ENCODE measurements at places on chromosomes 6 and 20.
A peak's percentile ranks its signal among the peaks of the same experiment; 100 is the strongest.

GRCh38 chr20:7828437-7828836 is 111.8 kb downstream of the HAO1 start:
- DNase-seq = no peak

DNA sequence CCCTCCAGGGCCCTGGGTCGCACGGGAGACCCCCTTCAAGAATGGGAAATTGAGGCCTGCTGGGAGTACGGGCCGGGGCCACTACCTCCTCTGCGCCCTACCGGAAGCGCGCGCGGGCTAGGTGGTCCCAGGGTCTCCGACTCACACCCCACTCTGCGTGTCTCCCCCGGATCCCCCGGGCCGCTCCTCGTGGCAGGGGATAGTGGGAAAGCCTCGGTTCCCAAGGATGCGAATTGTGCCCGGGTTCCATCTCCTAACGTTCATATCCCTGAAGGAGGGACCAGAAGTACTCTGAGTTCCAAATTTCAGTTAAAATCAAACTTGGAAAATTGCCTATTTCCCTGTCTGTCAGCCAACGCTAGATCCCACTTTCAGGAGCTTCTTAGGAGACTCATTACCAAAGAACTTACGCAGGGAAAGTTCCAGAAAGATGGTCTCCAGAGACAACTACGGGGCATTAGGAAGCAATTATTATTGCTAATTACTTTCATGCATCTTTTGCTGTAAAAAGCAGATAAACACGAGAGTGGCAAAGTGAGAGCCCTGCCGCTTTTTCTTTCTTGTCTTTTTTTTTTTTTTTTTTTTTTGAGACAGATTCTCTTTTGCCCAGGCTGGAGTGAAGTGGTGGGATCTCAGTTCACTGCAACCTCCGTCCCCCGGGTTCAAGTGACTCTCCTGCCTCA is 858 bp downstream of the FAM83D start:
- DNase-seq = no peak

GRCh38 chr6:96065213-96065612 is 49.4 kb downstream of the FUT9 start:
- DNase-seq = no peak

GRCh38 chr20:3922223-3922982 is 33.2 kb downstream of the PANK2 start:
- no peak for DNase-seq

DNA sequence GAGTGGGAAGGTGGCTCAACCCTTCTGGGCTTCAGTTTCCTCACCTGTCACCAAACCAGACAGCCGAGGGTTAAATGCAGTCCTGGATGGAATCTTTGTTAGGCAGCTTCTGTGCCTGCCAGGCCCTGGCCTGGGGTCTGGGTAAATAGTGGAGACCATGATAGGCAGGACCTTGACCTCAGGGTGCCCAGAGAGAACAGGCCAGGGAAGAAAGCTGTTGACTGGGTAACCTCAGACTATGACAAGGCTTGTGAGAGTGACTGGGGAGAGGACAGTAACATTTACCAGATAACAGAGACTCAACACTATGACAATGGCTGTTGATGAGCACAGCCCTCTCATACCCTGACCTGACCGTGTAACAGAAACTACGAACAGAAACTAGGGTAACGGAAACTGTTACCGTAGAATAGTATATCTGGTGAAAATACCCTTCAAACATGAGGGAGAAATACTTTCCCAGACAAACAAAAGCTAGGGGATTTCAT is 218.3 kb downstream of the PREX1 start:
- no peak for DNase-seq

- no peak for DNase-seq
Measured at GRCh38 chr6:37614491-37614890, 83.2 kb downstream of the MDGA1 start.

DNA sequence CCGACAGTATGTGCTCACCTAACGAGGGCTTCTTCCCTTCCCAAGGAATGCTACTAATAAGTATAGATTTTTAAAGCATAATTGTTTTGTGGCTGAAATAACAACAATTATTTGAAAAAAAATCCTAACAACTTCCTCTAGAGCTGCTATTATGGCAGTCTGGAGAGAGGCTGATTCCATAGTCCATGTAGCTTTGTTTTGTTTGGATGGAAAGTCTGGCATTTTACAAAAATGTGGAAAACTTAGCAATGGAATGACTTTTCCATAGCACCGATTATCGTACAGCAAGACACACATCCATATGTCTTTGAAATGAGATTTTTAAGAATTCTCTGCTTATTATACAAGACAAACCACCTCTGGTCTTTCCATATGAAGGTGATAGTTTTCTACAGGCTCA is 252.4 kb upstream of the TAB2 start:
- no peak for DNase-seq

GRCh38 chr20:41086402-41087324 is 50.7 kb upstream of the PLCG1 start:
- DNase-seq = no peak

DNA sequence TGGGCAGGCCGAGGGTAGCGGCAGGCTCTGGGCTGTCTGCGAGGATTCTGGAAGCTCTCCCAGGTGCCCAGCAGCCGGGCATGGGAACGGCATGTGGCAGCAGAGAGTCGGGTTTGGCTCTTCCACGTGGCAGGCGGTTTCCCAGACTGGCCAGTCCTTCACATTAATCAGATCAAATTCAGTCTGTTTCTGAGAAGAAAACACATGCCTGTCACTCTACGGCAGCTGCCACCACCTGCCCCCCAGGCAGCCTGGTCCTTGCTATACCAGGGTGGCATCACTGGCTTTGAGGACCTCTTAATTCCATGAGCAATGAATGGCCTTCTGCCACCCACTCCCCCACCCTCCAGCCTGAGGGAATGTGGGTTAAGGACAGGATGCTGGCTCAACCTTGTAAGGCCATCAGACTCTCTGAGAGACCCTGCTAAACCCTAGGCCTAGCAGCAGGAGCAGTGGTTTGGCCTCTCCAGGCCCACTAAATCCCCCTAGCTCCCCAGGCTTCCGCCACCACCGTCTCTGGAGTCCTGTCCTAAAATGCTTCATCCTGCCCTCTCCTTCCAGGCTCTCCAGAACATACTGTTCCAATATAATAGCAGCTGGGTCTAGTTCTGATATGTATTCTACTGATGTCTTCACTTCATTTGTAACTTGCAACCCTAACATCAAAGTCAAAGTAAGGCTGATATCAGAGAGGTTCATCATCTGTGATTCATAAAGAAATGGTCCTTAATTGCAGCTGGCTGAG is 47.8 kb downstream of the PLCG1 start:
- DNase-seq = no peak

GRCh38 chr6:133964052-133964451 is 11.0 kb downstream of the TBPL1 start:
- no peak for DNase-seq

DNA sequence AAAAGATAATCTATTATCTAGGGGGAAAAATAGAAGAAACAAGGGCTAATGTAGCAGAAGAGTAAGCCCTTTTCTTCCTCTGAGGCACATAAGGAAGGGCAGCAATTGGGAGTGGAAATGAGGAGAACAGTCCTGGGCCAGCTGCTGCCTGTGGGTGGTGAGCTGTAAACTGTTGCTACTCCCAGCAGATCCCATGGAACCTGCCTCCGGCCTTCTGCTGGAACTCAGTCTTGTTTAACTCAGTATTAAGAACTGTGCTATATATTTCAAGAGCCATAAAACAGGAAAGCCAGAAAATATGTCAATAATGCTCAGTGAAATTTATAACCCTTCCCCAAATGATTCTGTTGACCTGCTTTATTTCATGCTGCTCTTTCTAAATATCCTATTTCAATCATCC is 464.2 kb downstream of the COL12A1 start:
- no peak for DNase-seq

GRCh38 chr20:2820896-2821869 is 5.0 kb downstream of the TMEM239 start:
- DNase-seq = no peak

DNA sequence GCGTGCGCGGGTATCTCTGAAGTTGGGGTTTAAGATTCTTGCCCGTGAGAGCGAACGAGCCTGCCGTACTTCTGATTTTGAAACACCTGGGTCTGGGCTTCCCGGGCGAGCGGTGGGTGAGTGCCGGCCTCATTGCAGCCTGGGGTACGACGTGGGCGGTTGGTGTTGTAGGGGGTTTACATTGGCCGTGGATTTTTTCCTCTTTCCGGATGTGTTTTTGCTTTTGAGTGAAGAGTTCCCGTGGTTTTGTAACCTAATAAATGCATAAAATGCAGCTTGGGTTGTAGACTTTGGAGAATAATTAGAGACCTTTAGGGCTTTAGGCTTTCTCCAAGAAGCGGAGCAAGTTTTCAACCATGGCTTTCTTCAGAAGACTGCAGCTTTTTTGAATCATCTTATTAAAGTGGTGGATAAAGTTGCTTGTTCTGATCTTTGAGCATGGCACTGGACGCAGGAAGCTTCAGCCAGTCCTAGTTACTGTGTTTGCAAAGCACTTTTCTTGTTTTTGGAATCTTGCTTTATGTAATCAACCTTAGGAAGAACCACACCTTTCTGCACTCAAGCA is 314 bp downstream of the FARS2 start:
- DNase-seq = peak; percentile 51

GRCh38 chr6:53701333-53702218 is 36.0 kb upstream of the KLHL31 start:
- DNase-seq = no peak

DNA sequence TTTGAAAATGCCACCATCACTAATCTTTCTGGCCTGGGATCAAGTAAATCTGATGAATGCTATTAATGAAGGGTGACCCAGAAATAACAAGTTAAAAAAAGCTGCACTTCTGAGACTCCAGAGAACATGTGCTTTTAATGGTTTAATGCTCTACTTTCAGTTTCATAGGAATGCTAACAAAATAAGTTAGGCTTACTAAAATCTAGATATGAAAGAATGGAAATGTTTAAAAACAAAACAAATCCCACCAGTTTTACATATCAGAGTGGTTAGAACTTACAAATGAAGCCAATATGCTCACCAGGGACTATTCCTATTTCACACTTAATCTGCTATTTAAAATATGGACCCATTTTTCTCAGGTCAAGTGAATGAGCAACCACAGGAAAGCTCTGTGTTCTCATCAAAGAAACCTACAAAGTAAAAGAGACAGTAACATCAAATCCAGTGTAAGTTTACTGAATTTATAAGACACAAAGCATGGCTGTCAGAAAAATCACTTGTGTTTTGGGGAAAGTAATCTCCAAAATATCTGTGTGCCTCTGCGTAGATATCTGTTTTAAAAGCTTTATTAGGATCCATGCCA is 40.3 kb downstream of the FYN start:
- DNase-seq = no peak

DNA sequence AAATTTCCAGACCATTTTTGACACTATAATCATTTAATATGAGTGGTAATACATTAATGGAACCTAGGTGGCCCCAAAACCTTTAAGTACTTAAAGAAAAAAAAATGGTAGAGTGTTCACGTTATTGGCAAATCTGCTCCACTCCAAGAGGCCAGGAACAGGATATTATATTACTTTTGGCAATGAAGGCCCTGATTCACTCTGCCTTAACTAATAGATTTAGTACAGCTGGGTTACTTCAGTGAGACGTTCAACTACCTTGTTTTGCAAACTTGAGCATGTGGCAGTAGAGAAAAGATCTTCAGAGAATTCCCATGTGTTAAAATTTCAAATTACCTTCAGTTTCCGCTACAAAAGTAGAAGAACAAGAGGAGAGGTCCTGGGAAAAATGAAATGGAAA is 12.8 kb downstream of the ADNP start:
- no peak for DNase-seq

GRCh38 chr20:9241232-9241692 is 172.4 kb downstream of the PLCB4 start:
- DNase-seq = peak; percentile 55

DNA sequence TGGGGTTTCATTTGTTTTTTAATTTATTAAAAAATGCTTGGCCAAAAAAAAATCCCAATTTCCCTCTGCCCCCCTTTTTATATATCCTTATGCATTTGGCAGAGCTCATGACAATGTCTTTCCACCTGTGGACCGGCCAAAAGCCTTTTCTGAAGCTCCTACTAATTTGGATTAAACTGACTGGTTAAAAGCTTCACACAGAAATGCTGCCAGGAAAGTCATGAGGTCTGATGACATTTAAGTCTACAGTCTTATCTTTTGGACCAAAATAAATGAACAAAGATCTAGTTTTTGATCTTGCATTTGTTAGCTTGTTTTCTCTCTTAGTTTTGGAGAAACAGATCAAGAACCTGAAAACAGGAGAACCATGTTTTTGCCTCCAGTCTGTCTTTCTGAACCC is 66.1 kb downstream of the TRMT11 start:
- DNase-seq = no peak

- no peak for DNase-seq
Measured at GRCh38 chr6:12279322-12280091, 10.7 kb upstream of the EDN1 start.

- DNase-seq = no peak
Measured at GRCh38 chr20:64080813-64081623, 1.1 kb downstream of the OPRL1 start.

- no peak for DNase-seq
Measured at GRCh38 chr6:170542031-170542719, 10.9 kb downstream of the PSMB1 start.

DNA sequence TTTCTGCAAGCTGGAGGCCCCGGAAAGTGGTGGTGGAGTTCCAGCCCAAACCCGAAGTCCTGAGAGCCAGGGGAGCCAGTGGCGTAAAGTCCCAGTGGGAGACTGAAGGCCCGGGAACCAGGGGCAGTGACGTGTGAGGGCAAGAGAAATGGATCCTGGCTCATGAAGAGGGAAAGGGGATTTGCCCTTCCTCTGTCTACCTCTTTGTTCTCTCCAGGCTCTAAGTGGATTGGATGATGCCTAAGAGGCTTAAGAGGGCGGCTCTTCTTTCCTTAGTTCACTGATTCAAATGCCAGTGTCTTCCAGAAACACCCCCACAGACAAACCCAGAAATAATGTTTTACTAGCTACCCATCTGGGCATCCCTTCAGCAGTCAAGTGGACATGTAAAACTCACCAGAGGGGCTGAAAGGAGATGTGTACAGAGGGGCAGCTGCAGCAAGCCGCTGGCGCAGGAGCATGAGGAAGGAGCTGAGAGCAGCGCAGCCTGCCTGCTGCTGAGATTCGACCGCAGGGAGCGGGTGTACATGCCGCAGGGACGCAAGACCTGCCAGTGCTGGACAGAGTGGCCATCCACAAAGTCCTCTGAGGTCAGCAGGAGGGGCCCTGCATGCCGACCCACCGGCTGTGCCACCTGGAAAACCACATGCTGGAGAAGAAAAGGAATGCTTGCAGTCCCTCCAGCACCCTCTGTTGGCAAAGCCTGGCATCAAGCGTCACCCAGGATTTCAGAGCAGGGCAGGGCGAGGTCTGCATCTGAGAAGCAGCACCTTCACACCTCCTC is 29.5 kb downstream of the CDYL start:
- DNase-seq = no peak

DNA sequence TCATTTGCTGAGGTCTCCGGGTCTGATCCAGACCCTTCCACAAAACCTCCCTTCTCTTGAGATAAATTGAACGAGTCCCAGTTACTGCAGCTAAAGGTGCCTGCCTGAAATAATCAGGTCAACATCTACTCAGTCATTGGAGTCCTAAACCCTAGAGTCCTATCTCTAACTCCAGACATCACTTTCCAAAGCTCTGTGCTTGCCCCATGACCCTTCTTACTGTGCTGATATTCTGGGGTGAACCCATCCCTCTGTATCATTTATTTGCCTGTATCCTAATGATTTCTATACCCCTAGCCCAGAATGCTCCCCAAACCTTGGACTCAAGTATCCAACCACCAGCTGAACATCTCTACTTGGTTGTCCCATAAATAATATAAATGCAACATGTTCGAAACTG is 35.7 kb downstream of the CD83 start:
- no peak for DNase-seq

- DNase-seq = no peak
Measured at GRCh38 chr6:39785281-39785680, 6.9 kb upstream of the DAAM2 start.
